ENCODE measurements at places on chromosomes 3 and 15.

DNA sequence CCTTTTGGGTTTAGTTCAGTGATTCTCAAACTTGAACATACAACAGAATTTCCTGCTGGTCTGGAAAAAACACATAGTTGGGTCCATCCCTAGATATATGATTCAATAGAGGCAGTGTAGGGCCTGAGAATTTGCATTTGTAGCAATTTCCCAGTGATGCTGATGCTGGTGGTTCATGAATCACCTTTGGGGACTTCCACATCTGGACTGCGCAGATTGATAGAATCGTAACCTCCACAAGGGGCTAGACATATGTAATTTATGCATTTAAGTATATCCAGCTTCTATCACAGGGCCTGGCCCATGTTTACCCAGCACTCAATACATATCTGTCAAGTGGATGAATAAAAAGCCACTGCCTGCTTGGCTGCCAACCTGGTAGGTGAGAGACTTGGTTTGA, 33.8 kb upstream of the SUCLG2 start:
- DNase-seq, result no peak

DNA sequence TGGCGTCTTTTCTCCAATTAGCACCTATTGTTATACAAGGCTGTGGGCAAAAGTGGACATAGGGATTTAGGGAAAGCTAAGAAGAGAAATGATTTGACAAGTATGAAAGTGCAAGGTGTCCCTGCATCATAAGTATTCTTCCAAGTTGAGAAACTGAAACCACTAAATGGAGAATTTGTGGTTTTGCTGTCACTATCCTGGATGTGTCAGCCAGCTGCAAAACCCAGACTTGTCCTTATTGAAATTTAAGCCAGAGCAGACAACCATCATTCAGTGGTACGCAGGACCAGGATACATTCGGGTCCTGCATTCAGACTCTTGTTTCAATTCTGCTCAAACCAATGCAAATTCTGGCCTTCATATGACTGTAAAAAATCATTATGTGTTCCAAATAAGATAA, 384.8 kb upstream of the TGFBR2 start:
- no peak for DNase-seq

- no peak for DNase-seq
Measured at GRCh38 chr15:100114571-100114970, 227.2 kb downstream of the ADAMTS17 start.

GRCh38 chr3:131795390-131796090, 239.3 kb downstream of the CPNE4 start:
- no peak for DNase-seq

DNA sequence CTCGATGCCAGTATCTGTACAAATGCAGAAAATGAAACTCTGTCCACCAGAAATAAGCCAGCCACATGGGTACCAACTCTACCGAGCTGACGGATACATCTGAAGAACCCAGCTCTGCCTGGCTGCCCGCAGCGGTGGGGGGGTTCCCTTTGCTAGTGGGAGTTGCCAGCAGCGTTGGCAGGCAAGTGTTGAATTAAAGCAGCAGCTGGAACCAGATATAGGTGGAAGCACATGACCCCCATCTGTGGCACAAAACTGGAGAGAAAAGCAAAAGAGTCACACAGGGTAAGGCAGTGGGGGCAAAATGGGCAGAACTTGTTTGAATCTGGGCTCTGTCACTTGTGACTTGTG, 17.9 kb downstream of the CRYGS start:
- no peak for DNase-seq

DNA sequence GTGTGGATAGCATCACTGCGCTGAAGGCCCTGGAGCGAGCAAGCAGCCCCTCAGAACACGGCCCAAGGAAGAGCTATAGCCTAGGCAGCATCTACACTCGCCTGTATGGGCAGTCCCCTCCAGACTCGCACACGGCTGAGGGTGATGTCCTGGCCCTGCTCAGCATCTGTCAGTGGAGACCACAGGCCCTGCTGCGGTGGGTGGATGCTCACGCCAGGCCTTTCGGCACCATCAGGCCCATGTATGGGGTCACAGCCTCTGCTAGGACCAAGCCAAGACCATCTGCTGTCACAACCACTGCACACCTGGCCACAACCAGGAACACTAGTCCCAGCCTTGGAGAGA, 20.5 kb downstream of the ATRIP start:
- no peak for DNase-seq

DNA sequence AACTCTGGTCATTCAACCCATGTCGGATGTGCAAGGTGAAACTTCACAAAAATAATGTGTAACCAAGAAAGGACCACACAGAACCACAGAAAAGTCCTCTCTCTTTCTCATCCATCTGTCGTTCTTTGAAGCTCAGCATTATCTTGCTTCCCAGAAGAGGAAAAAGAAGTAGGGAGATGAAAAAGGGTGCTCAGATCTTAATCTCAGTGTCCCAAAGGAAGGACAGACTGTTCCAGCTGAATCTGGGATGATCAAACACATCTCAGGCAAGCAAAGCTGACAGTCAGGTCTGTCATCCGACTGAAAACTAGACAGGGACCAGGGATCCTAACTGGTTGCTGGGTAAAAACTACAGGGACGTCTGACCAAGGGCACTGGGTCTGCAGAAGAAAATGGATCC, 16.2 kb downstream of the ARHGEF3 start:
- DNase-seq, result no peak

- DNase-seq, result no peak
Measured at GRCh38 chr3:58085616-58086015, 77.4 kb downstream of the FLNB start.
